ENCODE measurements at places on chromosomes 5 and 9.

DNA sequence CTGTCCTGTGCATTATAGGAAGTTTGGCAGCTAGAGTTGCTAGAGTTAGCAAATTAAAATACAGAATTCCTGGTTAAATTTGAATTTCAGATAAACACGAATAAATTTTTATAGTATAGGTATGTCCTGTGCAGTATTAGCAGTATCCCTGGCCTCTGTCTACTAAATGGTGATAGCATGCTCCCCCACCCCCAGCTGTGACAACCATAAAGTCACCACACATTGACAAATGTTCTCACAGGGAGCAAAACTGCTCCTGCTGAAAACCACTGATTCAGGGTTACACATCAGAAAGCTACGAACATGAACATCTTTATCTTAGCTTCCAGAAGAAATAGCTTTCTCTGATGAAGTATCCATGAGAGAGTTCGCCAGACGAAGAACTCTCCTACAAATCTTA, 91.8 kb upstream of the CCDC112 start:
- DNase-seq, result no peak

GRCh38 chr5:124960266-124960665, 213.8 kb upstream of the ZNF608 start:
- no peak for DNase-seq

DNA sequence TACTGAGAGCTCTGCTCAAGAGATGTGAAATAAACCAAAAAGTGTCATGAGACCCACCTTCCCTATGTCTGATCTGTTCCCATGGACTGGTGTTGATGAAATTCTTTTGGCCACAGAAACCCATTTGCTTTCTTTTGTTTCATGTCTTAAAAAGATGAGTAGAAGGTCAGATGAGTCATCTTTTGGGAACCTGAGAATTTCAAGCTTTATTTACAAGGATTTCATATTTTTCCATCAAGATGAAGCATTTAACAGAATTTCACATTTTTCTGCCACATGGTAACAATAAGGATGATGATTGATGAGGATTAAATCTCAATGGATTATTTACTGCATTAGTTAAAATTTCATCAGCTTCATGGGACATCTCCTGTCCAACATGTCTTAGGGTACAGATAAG, 337.8 kb downstream of the DEPDC1B start:
- no peak for DNase-seq

DNA sequence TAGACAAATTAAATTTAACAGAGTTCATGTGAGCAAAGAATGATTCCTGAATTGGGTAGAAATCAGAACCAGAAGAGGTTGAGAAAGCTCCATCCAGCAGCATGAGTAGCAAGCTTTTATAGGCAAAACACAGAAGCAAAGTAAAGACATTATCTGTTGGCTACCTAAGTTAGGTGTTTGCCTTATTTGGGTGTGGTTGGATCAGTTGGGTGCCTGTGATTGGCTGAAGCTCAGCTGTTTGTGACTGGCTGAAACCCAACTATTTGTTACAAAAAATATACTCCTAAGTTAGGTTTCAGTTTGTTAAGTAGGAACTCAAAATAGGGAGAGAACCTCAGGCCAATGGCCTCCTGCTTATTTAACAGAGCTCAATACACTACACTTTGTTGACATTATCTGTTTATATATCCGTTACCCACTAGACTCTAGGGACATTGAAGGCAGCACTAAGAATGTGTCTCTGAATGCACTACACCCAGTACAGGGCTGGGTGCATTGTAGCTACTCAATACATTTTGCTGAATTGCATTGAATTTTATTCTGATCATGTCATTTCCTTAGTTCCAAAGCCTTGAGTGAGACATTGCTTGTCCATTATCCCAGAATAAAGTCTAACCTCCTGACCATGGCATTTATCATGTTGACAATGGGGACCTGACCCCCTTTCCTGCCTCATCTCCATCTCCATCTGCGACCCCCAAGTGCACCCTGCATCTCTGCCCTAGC, 98.7 kb downstream of the CCDC192 start:
- DNase-seq, result no peak

DNA sequence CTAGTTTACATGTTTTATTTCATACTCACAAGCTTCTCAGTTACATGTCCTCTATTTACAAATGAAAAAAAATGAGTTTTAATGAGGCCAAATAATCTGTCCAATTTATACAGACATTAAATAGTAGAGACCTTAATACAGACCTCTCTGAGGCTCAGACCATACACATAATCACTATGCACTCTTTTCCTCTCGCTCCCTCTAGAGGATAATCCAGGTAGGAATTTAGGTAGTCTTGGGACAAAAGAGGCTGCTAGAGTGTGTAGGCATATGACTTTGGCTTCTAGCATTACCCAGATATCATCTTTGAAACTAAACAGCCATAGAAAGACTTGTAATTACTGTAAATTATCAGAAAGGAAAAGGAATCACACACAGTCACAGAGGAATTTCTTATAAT, 444.7 kb downstream of the HINT1 start:
- DNase-seq, result no peak

DNA sequence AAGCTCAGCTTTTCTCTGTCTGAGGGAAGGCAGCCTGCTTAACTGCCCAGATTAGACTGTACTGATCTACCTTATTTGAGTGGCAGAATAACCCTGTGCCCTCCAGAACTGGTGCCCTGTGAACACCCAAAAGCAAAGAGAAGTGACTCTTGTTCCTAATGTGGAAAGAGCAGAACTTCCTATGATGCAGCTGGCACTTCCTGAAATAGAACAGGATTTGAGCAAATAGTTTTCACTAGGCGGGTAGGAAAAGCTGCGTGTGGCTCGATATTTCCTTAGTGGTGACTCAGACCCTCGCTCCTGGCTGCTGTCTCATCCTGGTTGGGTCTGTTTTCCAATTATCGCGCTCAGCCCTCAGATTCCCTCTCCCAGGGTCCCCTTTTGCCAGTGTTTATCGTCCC, 89.9 kb downstream of the SH3TC2 start:
- no peak for DNase-seq

- no peak for DNase-seq
Measured at GRCh38 chr9:120435091-120435490, 144.9 kb downstream of the CDK5RAP2 start.

DNA sequence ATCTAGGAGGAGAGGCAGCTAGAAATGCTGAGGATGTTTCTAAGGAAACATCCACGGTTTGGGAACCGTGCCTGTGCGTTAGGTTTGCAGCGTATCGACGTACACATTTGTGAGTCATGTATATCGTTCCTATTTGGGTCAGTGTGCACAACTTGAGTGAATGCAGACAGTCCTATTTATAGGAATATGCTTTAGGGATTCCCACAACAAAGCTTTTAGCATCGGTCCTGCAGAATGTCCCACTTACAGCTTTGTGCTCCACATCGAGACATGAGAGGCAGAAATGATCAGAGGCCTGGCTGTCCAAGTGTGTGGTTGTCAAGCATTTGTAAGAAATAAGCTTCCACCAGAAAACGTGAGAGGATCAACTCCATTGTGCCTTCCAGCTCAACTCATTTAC, 1282.7 kb upstream of the WWC1 start:
- DNase-seq, result no peak

All from right forelimb (tissue), 1 donor.